ENCODE measurements at places on chromosomes 7 and 10.

GRCh38 chr7:108136191-108136688 lies 6.1 kb upstream of the LAMB4 start:
- DNase-seq, result no peak

GRCh38 chr10:105986912-105987635 lies 1177.4 kb downstream of the SORCS1 start:
- no peak for DNase-seq

GRCh38 chr10:17684537-17684936 lies 40.6 kb downstream of the STAM start:
- no peak for DNase-seq

- no peak for DNase-seq
Measured at GRCh38 chr7:143255564-143255963, 7.7 kb upstream of the GSTK1 start.
